ENCODE measurements at places on chromosomes 1 and 21.

DNA sequence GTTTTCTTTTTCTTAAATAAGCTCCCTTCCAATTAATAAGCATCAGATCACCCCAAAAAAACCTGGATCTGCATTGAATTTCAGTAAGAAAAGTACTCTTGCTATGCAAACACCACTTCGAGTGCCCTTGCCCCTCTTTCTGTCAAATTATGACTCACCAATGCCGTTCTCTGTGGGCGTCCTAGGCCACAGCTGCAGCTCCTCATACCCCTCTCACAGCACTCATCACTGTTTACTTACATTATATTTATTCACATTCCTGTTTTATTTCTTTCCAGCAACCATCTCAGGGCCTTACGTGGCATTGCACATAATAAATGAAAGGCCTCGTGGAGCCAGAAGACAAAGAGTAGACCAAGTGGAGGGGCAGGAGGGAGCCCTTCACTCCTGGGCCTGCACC lies 99.1 kb upstream of the CTTNBP2NL start:
- H3K4me3 ChIP-seq, result no peak overlapping the region
- H3K4me1 ChIP-seq, result peaks cover 8% of the 10 kb centered on the region
- no peaks in the 10 kb centered on the region for H3K36me3 ChIP-seq
- no peak for DNase-seq

GRCh38 chr1:110440877-110441276 lies 10.1 kb upstream of the PROK1 start:
- H3K4me1 ChIP-seq, result no peaks in the 10 kb centered on the region
- no peaks in the 10 kb centered on the region for H3K36me3 ChIP-seq
- H3K4me3 ChIP-seq, result no peak overlapping the region
- no peak for DNase-seq
- peaks cover 39% of the 10 kb centered on the region for H3K27me3 ChIP-seq

GRCh38 chr1:213399695-213400094 lies 348.7 kb downstream of the RPS6KC1 start:
- no peaks in the 10 kb centered on the region for H3K36me3 ChIP-seq
- DNase-seq, result peak; percentile 33
- H3K27me3 ChIP-seq, result no peaks in the 10 kb centered on the region

GRCh38 chr1:12539705-12540579 lies 78.1 kb downstream of the DHRS3 start:
- H3K27me3 ChIP-seq, result no peaks in the 10 kb centered on the region
- peak; percentile 60 for DNase-seq
